Omental fat pad (tissue), 4 donors: ENCODE measurements at places on chromosomes 2 and 18. TPM values are rescaled to one million over a fixed set of nuclear protein-coding genes. Genes with fewer than 3 reads are reported as not detected.

- DNase-seq, result no peak
Observed at GRCh38 chr18:43751203-43751602, 473.9 kb upstream of the SYT4 start.

DNA sequence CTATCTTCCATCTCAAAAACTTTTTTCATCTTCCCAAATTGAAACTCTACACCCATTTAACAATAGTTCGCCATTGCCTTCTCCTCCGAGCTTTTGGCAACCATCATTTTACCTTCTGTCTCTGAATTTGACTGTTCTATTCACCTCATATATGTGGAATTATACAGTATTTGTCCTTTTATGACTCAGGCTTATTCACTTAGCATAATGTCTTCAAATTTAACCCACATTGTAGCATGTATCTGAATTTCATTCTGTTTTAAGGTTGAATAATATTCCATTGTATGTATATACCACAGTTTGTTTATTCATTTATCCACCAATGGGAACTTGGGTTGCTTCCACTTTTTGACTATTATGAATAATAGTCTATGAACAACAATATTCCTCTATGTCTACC, 233.9 kb downstream of the GPD2 start:
- DNase-seq, result no peak

DNA sequence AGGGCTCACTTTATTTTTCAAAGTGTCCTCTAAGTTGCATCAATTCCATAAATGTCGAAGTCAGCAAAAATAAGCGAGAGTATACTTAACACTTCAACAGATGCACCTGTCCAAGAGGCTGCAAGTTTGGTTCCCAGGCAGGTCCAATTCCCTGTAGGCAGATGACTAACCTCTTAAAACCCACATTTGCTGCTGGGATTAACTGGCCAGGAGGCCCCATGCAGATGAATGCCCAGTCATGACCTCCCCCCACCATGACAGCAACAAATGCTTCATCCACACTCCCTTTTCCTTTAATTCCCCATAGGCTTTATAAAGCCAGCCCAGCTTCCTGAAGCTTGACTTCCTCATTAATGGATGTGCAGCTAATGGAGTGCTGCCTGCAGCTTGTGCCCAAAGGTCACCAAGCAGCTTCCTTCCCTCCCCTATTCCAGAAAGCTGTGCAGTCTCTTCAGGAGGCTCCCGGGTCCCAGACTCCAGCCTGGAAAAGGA, 35.7 kb downstream of the REEP1 start:
- DNase-seq, result no peak

DNA sequence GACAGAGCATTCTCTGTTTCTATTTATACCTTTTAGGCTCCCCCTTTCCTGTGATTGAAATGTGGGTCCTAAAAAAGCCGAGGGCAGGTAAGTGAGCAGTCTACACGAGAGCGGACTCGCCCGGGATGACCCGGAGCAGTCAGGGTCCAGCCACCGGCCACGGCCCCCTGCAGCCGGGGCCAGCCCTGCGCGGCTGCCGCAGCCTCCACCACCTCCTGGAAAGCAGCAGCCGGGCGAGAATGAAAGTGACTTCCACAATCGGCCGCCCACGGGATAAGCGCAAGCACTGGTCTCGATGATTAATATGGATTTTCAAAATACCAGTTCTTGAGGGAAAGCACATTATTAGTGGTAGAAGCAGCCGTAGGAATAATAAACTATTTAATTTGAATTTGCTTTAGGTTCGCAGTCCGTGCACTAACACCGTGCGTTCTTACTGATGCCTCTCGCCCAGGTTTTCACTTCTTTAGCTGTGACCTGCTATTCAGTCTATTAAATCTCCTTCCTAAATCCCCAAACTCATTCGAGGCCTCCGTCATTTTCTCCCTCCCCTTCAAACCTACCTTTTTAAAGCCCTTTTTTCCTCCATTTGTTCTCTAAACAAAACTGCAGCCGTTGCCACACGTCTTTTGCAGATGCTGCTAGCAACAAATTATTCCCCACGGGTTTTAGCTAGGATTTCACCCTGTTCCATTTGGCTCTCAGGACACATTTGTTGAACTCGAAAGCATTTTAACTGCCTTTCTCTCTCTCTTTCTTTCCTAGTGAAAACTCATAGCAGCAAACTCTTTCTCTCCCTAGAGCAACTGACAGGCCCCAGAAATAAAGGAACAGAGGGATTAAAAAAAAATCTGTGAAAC, 1015.1 kb upstream of the PIK3C3 start:
- no peak for DNase-seq

- DNase-seq, result no peak
Observed at GRCh38 chr2:41736586-41736985, 311.2 kb upstream of the PKDCC start.

GRCh38 chr2:29016504-29016903, 35.4 kb downstream of the TOGARAM2 start:
- DNase-seq, result no peak

GRCh38 chr18:45836242-45837205, 11.0 kb downstream of the SIGLEC15 start:
- no peak for DNase-seq

DNA sequence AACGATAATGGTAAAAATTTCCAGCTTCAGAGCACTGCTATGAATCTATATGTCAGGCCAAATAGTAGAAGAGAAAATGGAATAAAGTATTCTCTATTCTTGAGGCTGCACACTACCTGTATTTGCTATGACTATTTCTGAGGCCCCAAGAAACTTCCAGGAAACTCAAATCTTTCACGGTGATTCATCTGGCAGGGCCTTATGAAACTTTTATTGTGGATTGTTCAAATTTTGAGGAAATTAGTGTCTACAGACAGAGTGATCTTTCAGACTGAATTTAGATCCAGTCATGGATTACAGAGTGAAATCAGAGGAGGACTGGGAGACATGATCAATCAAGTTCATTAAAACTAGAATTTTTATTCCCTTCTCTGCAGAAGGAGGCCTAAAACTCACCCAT, 4.1 kb upstream of the VSNL1 start:
- DNase-seq, result no peak

DNA sequence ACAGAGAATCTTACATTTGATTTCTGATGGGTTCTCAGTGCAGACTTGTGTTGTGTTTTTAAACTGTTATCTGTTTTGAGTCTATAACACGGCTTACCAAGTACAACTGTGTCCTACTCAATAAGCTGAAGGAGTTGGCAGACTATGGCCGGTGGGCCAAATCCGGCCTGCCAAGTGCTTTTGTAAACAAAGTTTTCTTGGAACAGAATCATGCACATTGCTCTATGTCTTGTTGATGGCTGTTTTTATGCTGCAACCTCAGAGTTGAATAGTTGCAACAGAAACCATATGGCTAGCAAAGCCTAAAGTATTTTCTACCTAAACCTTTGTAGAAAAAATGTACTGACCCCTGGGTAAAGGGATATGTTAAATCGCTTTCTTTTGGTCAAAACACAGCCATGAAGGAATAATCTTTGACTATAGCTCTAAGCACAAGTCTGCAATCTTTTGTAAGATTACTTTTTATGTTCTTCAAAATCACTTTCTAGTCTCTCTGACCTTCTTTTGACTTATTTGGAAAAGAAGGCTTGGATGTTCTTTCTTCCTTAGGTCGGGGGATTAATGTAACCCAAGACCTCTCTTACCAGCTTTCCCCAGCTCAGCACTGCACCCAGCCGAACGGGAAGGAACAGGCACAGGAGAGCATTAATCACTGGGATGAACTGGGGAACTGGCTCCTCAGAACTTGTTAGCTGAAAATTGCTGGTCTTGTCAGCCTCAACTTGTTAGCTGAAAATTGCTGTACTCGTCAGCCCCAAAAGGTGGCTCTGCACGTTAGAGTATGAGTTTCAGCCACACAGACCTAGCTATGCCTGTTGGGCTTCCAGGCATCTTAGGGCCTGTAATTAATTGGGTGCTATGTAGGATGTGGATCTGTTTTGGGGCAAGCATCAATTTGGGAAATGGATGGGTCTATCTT, 75.4 kb downstream of the CD8B2 start:
- no peak for DNase-seq

- DNase-seq, result no peak
Observed at GRCh38 chr2:106745468-106745867, 140.5 kb downstream of the ST6GAL2 start.

GRCh38 chr2:179532863-179533278, 268.2 kb upstream of the SESTD1 start:
- DNase-seq, result no peak

DNA sequence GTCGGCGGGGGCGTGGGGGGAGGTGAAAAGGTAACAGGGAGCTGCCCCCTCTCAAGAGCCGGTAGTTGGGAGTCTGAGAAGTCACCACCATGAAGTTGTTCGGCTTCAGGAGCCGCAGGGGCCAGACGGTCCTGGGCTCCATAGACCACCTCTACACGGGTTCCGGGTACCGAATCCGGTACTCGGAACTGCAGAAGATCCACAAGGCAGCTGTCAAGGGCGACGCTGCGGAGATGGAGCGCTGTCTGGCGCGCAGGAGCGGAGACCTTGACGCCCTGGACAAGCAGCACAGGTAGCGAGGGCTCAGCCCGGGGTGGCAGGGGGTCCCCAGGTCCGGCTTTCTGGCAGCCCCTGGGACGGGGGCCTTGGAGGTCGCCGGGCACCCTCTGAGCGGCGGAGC, 47.1 kb upstream of the ZNF519 start:
- DNase-seq, result no peak

- no peak for DNase-seq
Observed at GRCh38 chr2:62698653-62699052, 6.9 kb upstream of the EHBP1 start.

GRCh38 chr18:43846299-43846698, 569.0 kb upstream of the SYT4 start:
- DNase-seq, result no peak

- DNase-seq, result no peak
Observed at GRCh38 chr2:219537657-219538488, 5.7 kb downstream of the CHPF start.

GRCh38 chr2:219737270-219737691, 109.9 kb downstream of the SLC4A3 start:
- no peak for DNase-seq

DNA sequence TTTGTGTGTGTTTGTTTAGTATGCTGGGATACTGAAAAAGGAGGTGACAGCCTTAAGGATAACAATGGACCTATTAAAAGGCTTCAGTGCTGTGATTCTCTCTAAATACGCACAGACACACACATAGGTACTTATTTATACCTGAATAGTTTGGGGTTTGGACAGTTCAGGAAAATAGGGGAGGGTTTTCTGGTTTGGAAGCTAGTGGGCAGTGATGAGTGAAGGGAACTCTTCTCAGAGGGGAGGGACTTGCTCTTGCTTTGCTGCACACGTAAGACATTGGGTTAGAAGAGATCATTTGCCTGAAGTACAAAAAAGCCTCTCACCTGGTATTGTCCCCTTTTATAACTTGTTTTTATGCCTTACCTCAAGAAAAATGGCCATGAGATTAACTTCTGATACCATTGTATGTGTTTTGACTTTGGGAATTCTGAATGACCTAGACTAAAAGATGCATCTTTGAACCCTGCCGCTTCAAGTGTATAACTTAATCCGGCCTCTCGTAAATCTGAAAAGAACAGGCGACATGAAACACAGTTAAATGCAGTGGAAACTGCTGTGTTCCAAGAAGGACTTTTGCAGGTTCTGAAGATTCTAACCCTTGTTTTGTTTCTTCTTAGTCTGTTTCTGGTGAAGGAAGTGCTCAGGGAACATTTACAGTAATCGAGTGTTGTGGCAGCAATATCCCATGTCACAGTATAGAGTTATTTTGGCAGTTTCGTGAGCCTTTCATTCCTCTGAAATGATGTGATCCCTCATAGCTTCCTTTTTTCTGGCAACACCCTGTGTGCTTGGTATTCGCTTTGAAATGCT, 2.5 kb downstream of the CRIM1 start:
- DNase-seq, result no peak

GRCh38 chr2:89821455-89821945, 1130.0 kb downstream of the RPIA start:
- no peak for DNase-seq

DNA sequence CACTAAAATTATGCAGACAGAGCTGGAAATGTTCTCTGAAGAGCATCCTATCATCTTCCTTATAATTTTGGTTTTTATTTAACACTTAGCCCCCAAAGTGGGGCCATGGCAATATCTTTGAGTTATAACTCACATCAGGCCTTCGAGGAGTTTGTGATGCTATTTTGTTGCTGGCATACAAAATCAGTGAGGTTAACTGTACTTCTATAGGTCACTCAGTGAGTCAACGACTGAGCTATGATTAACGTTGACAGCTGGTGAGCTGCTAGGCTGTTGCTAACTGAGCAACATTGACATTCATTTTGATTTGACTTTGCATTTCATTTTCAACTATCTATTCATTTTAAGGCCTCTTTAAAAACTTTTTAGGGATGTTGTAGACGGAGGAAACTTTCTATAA, 50.0 kb downstream of the GPD2 start:
- no peak for DNase-seq

- no peak for DNase-seq
Observed at GRCh38 chr2:238881353-238882081, 33.6 kb downstream of the TWIST2 start.

- no peak for DNase-seq
Observed at GRCh38 chr2:73004889-73005596, 66.5 kb downstream of the SFXN5 start.

DNA sequence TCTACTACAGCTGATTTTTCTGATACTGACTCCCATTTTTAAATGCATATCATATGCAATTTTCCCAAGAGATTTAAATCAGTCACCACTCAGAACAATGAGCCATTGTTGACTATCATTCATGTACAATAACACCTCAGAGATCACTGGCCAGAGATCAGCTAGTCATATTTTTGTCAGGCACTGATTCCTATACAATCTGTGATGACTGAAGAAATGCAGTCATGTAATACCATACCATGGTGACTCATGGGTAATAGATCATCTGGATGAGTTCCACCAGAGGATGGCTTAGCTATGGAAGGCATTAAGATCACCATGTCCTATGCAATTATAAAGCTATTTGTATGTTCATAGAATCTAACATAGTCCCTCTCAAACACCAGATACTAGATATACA, 285.7 kb upstream of the DCC start:
- DNase-seq, result no peak

DNA sequence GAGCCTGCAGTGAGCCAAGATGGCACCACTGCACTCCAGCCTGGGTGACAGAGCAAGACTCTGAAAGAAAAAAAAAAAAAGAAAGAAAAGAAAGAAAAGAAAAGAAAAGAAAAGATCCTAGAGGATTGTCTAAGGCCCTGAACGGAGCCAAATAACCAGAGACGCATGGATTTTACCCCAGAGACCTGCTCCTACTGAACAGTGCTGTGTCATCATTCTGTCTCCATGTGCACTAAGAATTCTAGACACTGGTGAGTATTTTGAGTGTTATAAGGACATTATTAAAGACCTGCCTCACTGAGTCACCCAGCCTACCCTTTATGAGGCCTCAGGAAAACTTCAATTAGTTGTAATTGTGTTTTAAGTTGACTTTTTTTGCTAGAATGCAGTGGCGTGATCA, 61.9 kb upstream of the RIOK3 start:
- no peak for DNase-seq

- no peak for DNase-seq
Observed at GRCh38 chr18:36440614-36441013, 143.1 kb downstream of the FHOD3 start.

GRCh38 chr2:42801381-42801780, 9.0 kb upstream of the HAAO start:
- DNase-seq, result no peak

- no peak for DNase-seq
Observed at GRCh38 chr2:212915121-212915782, 236.2 kb downstream of the IKZF2 start.

Gene ITGB6
- total RNA-seq, result not detected

Gene SLC8A1
- total RNA-seq, result 33.1 TPM

Gene STON1
- total RNA-seq, result 124 TPM

Gene LTBP1
- total RNA-seq, result 18.0 TPM

Gene ARHGAP15
- 27.6 TPM for total RNA-seq

Gene SANBR
- 4.0 TPM for total RNA-seq

Gene KCNK3
- 4.8 TPM for total RNA-seq

Gene CEBPZ
- 47.5 TPM for total RNA-seq

Gene SMC6
- total RNA-seq, result 11.6 TPM

Gene PROM2
- total RNA-seq, result 0.82 TPM
